ENCODE measurements at places on chromosomes 16 and 17.
A peak's percentile ranks its signal among the peaks of the same experiment; 100 is the strongest.

- DNase-seq, result no peak
Measured at GRCh38 chr17:75637143-75637538, 3.9 kb downstream of the SMIM5 start.

- no peak for DNase-seq
Measured at GRCh38 chr17:42796066-42796758, 2.3 kb downstream of the COA3 start.

DNA sequence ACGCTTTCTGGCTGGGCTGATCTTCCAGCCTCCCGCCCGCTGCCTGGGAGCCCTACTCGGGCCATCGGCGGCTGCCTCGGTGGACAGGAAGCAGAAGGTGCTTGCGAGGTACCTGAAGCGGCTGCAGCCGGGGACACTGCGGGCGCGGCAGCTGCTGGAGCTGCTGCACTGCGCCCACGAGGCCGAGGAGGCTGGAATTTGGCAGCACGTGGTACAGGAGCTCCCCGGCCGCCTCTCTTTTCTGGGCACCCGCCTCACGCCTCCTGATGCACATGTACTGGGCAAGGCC, 30.7 kb downstream of the CIITA start:
- DNase-seq, result no peak

GRCh38 chr16:52033992-52034391, 513.0 kb downstream of the TOX3 start:
- DNase-seq, result no peak

DNA sequence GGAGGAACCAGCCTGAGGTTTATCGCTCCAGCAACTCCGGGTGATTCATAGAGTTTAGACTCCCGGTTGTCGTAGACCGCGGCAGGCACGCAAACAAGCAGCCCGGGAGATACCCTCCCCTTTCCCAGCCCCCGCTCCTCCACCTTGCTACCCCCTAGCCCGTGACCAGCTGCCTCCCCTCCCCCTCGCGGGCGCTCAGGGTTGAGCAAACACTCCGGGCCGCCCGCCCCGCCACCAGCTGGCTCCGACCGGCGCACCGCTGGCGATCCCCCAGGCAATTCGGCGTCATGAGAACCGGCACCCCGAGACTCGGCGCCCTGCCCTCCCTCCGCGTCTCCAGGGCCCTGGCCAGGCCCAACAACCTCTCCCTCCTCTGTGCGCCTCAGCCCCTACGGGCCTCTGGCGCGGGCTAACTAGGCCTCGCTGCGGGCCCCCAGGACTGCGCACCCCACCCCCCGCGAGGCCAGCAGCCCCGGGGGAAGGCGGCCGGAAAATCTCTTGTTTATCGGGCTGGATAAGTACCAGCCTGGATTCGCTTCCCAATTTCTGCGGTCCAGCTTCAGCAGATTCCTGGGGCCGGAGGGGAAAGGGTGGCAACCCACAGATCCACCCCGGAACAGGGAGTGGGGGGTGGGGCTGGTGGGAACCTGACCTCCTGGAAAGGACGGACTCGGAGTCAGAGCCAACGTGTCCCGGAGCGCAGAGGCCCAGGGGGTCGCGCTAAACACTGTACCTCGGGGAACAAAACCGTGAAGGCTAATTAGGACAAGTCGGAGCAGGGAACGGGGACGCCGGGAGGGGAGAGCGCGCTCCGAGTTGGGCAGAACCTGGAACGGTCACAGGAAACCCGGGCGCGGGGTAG, 951 bp upstream of the GPRC5C start:
- peak; percentile 29 for DNase-seq

DNA sequence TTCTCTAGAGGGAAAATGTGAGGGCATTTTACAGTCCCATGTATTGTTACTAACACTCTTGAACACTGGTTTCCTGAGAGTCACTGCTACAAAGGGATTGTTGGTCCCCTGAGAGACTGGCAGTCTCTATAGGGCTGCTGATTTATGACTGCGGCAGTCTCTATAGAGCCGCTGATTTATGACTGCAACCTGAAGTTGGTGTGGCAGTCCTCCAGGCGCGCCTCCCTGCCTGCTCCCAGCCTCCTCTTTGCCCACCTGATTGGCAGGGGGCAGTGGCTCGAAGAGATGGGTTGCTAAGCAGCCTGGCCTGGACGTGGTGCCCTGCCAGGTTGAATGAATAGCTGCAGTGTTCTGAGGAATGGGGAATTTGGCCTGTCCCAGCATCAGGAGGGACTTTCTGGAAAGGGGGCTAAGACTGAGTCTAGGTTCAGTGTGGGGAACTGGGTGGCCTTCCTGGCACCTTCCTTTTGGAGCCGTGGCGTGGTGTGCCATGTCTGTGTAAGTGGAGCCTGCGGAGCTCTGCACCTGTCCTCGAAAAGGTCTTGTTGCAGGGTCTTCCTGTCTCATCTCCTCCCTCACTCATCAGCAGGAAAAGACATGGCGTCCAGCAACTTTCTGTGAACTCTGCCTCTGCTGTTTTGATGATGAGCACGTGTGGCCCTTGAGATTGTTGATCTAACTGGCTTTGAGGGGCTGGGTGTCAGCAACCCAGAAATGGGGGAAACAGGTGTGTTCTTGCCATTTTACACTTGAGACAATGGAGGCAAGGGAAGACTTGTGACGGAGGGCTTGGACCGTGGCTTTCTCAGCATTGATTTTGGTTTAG, 24.9 kb downstream of the SAP30BP start:
- no peak for DNase-seq

GRCh38 chr17:59812139-59812538, 80.6 kb downstream of the TUBD1 start:
- DNase-seq, result no peak

GRCh38 chr16:87233928-87234327, 83.3 kb downstream of the C16orf95 start:
- DNase-seq, result no peak

GRCh38 chr17:58096892-58097291, 13.7 kb downstream of the DYNLL2 start:
- DNase-seq, result no peak

- no peak for DNase-seq
Measured at GRCh38 chr17:35740997-35741931, 9.8 kb downstream of the RASL10B start.

DNA sequence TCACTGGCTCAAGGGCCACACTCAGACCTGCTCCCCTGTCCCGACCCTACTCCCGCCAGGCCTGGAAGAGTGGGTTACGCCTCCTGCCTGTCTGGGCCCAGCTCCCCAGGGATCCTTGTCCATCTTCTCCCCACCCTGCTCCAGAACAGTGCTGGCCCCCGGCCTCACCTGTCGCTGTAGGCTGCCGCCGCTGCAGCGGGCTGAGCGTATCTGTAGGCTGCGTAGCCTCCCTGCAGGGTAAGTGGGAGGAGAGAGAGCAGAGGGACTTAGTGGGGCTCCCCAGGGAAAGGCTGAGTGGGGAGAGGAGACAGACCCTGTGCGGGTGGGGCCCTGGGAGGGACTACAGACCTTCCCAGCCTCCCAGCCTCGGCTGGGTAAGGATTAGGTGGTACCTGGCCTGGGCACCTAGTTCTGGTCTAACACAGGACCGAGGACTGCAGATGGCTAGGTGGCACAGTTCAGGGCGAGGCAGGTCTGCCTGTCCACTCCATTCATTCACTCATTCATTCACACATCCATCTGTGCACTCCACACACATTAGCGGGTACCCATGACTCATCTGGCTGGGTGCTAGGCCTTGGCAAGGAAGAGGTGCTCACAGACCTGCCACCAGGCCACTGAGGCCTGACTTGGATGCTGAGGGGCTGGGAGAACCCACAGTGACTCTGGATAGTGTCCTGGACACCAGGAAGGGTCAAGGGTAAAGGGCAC, 20.9 kb downstream of the ENGASE start:
- DNase-seq, result no peak

GRCh38 chr16:14140923-14141322, 69.8 kb downstream of the MRTFB start:
- no peak for DNase-seq

DNA sequence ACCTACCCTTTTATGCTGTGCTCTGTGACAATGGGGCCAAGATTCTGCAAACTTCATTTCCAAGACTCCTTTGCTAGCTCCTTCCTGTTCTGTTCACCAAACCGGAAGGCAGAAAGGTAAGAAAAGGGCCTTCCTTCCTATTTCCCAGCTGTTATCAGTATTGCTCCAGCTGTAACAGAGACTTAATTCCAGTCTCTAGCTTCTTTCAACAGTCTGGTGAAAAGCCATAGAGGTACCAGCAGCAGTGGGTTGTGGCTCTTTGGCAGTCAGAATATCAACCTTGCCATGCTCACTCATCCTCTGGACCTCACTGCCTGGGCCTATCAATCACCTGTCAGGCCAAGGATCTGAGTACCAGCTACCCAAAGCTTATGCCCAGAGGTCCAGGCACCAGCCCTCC, 89.4 kb upstream of the C17orf78 start:
- DNase-seq, result no peak

- DNase-seq, result no peak
Measured at GRCh38 chr16:50440991-50441390, 72.2 kb upstream of the BRD7 start.

DNA sequence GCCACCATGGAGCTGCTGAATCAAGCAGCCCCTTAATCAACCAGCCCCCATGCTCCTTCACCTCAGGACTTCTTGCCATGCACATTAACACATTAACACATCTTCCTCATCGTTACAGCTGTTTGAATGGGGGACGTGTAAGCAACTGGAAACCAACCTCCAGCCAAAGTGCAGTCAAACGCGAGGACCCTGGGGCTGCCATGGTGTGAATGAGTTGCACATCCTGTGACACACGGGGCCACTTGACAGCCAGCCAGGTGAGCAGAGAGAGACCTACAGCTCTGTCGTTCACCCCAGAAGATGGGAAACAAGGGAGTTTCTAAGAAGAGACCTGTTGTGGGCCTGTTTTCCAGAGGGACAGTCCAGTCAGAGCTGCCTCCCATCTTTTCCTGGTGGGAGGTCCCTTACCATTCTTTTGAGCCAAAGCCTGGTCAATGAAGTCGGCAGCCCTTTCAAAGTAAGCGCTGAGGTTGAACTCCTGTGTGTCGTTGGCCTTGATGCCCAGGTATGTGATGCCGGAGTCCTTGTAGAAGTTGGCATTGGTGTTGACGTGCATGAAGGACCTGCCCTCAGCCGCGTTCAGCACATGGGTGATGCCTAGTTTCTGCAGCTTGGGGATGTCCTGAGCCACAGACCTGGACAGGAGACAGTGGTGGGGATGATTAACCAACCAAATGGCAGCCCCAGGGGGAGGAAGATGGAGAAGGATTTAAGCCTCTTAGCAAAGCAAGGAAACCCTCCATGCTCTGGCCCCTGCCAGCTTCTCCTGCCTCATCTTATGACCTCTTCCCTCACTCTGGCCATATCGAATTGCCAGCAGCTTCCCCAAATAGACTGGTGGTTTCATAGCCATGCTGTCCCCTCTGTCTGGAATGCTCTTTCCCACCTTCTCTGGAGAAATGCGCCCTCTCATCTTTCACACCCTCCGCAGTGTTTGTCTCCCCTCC, 4.2 kb downstream of the DUSP3 start:
- no peak for DNase-seq

DNA sequence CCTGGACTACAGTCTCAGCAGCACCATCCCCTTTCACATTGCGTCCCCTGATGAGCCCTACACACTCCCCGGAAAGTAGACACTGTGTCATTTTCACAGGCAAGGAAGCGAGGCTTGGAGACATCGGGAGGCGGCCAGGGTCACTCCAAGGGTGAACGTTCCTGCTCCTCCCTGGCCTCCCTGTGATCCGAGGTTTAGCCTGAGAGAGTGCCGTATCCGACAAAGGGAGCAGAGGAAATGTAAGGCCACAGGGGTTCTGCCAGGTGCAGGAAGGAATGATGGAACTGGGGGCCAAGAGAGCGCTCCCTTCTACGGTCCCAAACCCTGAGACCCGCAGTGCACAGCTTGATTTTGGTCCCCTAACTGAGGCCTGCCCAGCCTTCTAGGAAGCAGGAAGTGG, 8.0 kb upstream of the PIK3R6 start:
- no peak for DNase-seq

DNA sequence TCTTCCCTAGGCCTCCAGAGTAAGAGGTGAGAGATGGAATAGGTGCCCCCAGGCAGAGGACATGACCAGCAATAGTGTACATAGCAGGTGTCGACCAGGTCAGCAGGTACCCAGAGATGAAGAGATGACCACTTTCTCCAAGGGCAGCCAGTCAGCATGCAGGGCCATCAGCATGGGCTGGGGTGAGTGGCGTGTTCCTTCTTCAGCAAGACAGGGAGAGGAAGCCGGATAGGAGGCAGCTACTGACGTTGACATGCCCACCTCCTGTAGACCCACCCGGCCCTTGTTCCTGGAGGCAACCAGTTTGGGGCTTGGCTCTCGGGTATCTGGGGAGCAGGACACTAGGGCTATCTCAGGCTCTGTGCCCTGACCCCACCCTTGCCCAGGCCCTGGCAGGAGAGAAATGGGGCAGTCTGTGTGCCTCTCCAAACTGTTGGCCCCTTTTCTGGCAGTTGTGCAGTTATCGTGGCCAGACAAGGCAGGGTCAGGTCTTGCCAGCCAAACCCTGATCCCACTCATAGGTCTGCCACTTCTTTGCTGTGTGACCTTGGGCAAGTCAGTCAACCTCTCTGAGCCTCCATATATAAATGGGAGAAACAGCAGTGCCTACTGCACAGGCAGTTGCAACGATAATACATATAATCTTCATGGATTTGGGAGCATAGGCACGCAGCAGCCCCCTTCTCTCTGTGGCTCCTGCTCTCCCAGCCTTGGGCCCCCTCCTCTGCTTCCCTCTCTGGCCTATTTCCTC, 1.4 kb upstream of the NDRG4 start:
- no peak for DNase-seq

- DNase-seq, result peak; percentile 82
Measured at GRCh38 chr17:57130708-57131461, 45.8 kb downstream of the AKAP1 start.

- no peak for DNase-seq
Measured at GRCh38 chr17:42833767-42834422, 698 bp downstream of the PSME3 start.

DNA sequence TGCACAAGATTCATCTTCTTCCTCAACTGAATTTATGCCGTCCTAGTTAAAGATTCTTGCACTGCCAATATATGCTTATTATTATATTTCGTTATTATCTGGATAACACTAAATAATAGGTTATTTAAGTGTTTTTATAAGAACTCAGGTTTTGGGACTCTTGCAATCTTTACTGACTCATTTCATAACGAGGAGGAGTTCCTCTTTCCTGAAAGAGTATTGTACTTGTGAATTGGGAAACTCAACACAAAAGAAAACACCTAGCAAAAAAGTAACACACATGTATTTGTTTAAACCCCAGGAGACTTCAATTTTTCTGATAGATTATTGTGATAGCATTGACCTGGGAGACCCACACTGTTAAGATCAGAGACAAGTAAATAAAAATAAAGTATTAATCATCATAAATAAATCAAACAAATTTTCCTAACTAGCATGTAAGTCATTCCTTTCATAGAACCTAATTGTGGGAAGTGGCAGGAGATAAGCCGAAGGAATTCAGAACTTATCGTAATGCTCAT, 505.8 kb downstream of the KCNJ2 start:
- DNase-seq, result no peak

All from memory B cell (primary cell).